ENCODE measurements at places on chromosomes 1 and 21. TPM values are rescaled to one million over a fixed set of nuclear protein-coding genes. Genes with fewer than 3 reads are reported as not detected.

PADI2 gene
- not detected for total RNA-seq

HTR6 gene
- total RNA-seq = not detected

RGS7 gene
- not detected for total RNA-seq

TMEM201 gene
- total RNA-seq = 9.3 TPM

OXCT2 gene
- not detected for total RNA-seq

TTLL10 gene
- 0.18 TPM for total RNA-seq

GPR161 gene
- total RNA-seq = 1.6 TPM

PACC1 gene
- 17.9 TPM for total RNA-seq

GRCh38 chr21:25733859-25734653 lies 648 bp downstream of the ATP5PF start:
- H3K27ac ChIP-seq = peak overlapping the region; percentile 78
- peak; percentile 62 for DNase-seq
- H3K4me3 ChIP-seq = peak overlapping the region; percentile 95
- H3K4me1 ChIP-seq = peaks cover 41% of the 10 kb centered on the region

DNA sequence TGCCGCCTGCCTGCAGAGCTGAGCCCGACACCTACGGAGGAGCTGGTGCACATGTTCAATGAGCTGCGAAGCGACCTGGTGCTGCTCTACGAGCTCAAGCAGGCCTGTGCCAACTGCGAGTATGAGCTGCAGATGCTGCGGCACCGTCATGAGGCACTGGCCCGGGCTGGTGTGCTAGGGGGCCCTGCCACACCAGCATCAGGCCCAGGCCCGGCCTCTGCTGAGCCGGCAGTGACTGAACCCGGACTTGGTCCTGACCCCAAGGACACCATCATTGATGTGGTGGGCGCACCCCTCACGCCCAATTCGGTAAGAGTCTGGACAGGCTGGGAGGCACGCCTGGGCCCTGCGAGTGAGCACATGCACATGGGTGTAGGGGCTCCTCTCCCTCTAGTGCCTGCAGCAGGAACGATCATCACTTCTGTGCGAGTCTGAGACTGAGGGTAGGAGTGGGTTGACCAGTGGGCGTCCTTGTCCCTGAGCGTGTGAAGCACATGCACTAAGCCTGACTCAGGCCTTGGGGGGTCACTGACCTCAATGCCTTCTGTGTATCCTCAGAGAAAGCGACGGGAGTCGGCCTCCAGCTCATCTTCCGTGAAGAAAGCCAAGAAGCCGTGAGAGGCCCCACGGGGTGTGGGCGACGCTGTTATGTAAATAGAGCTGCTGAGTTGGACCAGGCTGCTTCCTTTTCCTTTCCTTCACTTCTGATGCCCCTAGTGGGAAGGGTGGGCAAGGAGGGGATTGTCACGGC lies 6.9 kb downstream of the DMAP1 start:
- no peaks in the 10 kb centered on the region for H3K4me1 ChIP-seq
- H3K27ac ChIP-seq = no peak overlapping the region
- no peak for DNase-seq
- H3K36me3 ChIP-seq = peaks cover 11% of the 10 kb centered on the region
- no peaks in the 10 kb centered on the region for H3K27me3 ChIP-seq
- no peak overlapping the region for H3K4me3 ChIP-seq

DNA sequence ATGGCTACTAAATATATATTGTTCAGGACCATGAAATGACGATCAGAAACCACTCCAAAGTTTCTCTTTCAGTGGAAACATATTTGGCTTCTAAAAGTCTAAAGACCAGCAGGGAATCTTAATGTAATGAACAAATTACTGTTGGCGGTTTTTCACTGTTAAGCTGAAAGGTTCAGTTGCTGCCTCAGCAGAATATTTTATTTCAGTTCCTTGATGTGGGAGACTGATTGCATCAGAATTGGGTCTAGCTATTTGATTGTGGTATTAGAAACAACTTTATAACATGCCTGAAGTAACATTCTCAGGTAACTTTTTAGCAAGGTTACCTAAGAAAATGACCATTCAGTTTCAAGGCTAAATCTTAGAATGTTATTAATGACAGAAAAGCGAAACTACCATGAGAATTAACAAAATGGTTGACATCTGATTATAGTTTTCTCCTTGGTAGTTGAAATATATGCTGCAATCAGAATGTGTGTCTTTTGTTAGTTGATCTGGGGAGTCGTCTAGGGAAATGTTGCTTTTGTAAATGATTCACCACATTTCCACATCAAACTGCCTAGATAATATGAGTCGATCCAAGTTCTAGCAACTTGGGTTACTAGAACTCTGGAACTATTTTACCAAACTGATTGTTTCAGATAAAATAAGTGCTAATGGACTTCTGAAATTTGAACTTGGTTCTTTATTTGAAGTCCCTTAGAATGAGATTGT lies 200.4 kb downstream of the HMCN1 start:
- no peaks in the 10 kb centered on the region for H3K27me3 ChIP-seq
- peaks cover 25% of the 10 kb centered on the region for H3K4me1 ChIP-seq
- DNase-seq = no peak

DNA sequence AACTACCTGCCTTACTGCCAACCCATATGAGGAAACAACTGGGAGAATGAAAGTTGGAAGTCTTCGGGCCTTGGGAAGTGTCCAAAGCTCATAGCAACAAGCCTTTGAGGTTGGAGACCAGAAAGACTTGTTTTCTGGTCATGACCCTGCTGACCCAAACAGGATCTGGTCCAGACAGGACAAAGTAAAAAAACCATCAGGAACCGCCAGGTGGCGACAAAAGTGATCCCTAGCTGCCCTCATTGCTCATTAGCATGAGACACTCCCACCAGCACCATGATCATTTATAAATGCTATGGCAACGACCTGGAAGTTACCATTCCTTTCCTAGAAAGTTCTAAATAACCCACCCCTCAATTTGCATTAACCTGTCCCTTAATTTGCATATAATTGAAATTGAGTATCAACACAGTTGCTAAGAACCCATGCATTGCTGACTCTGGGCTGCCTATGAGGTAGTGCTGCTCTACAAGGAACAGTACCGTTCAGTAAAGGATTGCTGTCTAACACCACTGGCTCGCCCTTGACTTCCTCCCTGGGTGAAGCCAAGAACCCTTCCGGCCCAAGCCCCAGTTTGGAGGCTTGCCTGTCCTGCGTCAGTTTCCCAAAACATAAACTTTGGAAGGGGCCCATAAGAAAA lies 89.0 kb downstream of the URB2 start:
- 0 out of 2 replicates have a peak, but pooled peaks cover 3% of the 10 kb centered on the region for H3K27me3 ChIP-seq
- H3K4me1 ChIP-seq = no peaks in the 10 kb centered on the region
- H3K27ac ChIP-seq = no peak overlapping the region

DNA sequence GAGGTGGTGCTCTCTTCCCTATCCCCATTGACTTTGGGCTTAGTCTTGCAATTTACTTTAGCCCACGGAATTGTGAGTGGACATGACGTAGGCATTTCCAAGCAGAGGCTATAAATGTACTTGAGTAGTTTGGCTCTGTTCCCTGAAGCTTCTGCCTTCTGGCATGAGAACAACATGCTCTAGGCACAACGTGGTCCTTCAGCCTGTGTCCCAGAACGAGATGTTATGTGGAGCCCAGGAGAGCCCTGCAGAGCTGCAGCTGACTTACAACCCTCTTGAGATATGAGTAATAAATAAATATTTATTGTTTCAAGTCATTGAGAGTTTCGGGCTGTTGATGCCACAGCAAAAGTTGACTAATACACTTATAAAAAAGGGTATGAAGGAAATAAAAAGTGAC lies 105.2 kb upstream of the HMGB4 start:
- DNase-seq = no peak
- no peak overlapping the region for H3K27ac ChIP-seq
- no peak overlapping the region for H3K4me3 ChIP-seq
- H3K4me1 ChIP-seq = no peaks in the 10 kb centered on the region

GRCh38 chr21:26489781-26490180 lies 83.3 kb downstream of the CYYR1 start:
- H3K4me3 ChIP-seq = no peak overlapping the region
- no peaks in the 10 kb centered on the region for H3K4me1 ChIP-seq
- no peak overlapping the region for H3K27ac ChIP-seq
- no peaks in the 10 kb centered on the region for H3K36me3 ChIP-seq
- DNase-seq = no peak
- no peaks in the 10 kb centered on the region for H3K27me3 ChIP-seq

GRCh38 chr1:241639623-241640148 lies 483 bp downstream of the CHML start:
- peaks cover 39% of the 10 kb centered on the region for H3K4me1 ChIP-seq
- peak overlapping the region; percentile 84 for H3K4me3 ChIP-seq
- peaks cover 3% of the 10 kb centered on the region for H3K36me3 ChIP-seq
- DNase-seq = no peak
- no peaks in the 10 kb centered on the region for H3K27me3 ChIP-seq
- H3K27ac ChIP-seq = no peak overlapping the region
